ENCODE measurements at places on chromosomes 5 and 9. TPM values are rescaled to one million over a fixed set of nuclear protein-coding genes. Genes with fewer than 3 reads are reported as not detected.

The TAF11L11 gene
- polyA plus RNA-seq: not detected

DNA sequence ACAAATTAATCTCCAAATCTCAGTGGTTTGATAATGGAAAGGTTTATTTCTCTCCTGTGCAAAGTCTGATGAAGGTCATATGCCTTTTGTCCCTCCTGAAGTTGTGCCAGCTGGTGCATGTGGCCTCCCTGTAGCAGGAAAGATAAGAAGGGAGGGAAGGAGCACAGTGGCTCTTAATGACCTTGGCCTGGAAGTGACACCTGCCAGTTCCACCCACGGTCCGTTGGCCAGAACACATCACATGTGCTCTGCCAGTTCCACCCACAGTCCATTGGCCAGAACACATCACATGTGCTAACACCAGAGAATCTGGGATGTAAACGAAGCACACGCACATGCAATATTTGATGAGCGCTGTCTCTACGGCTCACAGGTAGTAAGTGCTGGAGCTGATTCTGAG lies 130.9 kb downstream of the DOCK2 start:
- DNase-seq: peak; percentile 27

DNA sequence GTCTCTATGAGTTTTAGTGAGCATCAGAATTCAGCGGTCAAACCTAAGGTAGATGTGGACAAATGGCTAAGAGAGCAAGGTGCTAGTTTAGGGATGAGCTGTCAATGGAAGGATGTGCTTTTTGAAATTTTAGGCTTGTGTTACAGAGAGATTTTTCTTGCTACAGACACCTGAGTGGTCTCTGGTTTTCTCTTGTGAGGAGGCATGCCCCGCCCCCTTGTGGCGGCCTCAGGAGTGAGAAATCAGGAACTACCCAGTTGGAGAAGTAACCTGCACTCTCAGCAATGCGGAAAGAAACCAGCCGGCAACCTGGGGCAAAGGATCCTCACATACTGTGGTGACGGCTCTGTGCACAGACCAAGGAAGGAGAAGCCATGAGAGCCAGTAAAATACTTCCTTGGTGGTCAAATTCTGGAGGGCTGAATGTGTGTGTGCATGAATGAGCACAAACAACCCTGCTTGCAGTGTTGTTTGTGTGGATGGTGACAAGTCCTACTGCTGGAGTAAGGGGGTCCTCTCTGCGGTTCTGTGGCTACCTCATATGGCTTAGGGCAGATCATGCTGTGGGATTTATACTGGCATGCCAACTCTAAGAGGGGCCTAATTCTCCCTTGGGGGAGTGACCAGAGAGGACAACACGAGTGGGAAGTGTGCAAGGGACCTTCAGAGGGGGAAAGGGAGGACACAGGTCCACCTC lies 16.7 kb upstream of the HSD17B4 start:
- DNase-seq: no peak

The NR2F1-AS1 gene
- 7.4 TPM for polyA plus RNA-seq

DNA sequence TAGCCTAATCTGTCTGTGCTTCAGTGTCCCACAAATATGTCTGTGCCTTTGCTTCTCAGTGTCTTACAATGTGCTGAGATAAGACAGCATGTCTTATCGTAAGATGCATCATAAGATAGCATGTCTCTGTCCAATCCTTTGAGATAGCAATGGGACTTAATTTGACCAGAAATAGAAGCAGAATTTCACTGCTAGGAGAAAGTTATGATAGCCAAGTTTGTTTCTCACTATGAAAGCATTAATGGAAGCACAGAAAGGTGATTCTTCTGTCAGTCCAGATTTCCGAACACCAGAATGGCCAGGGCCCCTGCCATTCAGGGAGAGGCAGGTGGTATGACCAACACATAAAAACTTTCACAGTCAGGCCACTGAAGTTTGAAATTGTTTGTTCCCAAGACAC lies 111.4 kb downstream of the TRIM32 start:
- no peak for DNase-seq

DNA sequence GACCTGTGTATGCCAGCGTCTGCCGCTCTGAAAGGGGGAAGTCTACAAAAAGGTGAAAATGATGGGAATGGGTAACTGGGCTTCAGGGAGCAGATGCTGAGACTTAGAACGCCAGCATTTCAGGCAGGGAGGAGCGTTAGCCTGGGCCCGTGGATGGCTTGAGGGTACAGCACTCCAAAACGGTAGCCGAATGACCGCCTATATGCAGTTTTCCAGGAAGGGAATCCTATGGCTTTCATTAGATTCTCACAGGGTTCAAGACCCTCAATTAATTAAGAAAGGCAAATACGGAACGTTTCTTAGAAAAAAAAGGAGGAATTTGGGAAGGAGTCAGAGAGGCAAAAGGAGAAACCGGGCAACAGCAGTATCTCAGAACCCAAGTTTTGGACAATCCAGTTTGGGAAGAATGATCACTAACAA lies 639 bp downstream of the AMACR start:
- peak; percentile 52 for DNase-seq

DNA sequence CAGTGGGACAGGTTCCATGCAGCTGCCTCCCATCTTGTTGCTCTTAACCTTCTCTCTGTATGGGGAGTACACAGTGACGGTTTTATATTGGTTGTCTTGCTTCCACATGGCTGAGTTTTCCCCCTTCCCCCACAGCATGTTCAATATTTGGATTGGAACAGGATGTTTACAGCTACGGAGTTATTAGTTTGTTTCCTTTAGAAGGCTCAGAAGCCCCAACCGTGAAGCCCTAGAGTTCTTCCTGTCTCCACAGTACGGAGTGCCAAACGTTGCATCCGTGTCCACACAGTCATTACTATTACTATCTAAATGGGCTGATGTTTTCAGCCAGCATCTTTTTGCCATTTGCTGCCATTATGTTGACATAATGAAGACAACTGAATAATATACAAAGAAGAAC lies 277.5 kb downstream of the MARCHF11 start:
- no peak for DNase-seq

The OTULINL gene
- polyA plus RNA-seq: 0.62 TPM

The FBP2 gene
- not detected for polyA plus RNA-seq

Measured in SK-N-SH (cell line).